Stimulated activated CD4-positive, alpha-beta T cell treated with anti-CD3 and anti-CD28 coated beads, Interleukin-1b, Interleukin-23, amount 100 ng/mL, for 24 hours (primary cell): ENCODE measurements at places on chromosomes 11 and 22.

GRCh38 chr22:45877036-45877380 lies 100.0 kb downstream of the WNT7B start:
- DNase-seq: no peak

DNA sequence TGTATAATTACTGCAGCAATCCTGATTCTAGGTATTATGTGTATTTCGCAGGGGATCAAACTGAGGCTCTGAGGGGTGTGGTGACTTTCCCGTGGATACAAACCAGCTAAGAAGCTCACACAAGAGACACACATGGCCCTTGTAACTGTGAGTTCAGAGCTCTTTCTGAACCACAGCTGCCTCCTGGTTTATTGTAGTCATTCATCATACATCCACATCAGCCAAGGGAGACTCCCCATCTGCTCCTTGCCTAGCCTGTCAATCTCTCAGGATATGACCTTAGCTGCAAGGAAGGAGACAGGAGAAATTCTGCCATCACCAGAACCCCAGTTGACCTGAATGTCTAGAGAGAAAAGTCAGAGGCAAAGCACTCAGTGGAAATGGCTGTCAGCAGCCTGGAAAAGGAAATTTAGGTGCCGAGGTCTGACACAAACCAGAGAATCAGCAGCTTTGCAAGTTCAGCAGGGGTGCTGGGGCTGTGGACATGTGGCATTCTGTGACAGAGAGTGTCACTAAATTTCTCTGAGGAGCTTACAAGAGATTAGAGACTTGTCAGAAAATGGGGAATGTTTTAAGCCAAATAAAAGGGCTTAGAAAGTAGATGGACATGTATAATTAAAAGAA lies 209.5 kb downstream of the AASDHPPT start:
- no peak for DNase-seq

DNA sequence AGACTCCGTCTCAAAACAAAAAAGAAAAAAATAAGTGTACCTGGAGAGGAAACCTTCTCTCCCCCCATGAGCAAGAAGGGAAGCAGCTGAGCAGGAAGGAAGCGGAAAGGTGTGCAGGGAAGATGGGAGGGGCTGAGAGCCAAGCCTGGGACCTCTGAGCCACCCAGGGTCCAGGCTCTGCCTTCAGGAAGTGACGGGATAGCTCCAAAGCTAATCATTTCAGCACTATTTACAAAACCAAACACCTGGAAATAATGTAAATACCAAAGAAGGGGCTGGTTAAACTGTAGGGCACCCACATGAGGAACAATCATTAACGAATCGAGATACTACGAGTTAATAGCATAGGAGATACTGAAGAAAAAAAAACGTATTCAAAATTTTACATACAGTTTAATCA lies 27.9 kb downstream of the ARRB1 start:
- DNase-seq: no peak

DNA sequence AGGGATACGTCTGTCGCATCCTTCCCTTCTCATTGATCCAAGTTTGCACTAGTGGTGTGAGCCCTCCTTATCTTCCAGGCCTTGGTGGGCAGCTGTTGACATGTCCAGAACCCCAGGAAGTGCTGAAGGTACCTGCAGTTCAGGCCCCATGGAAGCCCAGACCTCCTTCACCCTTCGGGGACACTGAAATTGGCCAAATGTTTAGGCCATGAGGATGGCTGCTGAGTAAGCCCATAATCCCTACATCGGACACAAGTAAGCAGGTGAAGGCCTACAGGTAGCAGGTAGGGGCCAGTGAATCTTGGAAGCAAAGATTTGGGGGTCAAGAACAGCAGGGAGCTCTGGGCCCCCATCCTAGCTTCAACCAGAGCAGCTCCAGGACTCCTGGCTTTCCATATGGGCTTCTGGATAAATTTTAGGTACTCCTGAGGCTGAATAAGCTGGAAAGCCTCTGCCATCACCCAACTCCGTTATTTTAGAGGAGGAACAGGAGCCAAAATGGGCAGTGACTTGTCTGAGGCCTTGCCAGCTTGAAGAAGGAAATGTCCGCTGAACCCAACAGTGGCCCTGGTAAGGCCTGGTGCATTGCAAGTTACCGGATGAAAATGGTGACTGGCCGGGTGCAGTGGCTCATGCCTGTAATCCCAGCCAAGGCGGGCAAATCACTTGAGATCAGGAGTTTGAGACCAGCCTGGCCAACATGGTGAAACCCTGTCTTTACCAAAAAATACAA lies 45.2 kb downstream of the MORC2 start:
- no peak for DNase-seq

GRCh38 chr11:61737636-61738386 lies 14.6 kb upstream of the MYRF start:
- DNase-seq: no peak

DNA sequence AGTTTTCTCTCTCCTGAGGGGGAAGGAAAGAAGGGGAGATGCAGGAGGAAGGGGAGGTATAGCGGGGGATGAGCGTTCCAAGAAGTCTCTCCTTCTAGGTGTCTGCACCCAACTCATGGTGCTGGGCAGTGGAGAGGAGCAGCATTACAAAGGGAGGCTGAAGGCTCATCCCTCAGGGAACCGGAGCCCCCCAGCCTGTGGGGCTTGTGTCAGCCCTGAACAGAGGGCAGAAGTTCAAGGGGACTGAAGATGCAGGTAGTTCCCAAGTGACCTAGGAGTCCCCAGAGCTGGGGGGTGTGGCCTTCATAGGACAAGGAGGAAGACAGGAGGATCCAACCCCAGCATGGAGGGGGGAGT lies 1.8 kb downstream of the C11orf68 start:
- DNase-seq: no peak

- no peak for DNase-seq
Measured at GRCh38 chr11:18309691-18310090, 12.2 kb downstream of the HPS5 start.

DNA sequence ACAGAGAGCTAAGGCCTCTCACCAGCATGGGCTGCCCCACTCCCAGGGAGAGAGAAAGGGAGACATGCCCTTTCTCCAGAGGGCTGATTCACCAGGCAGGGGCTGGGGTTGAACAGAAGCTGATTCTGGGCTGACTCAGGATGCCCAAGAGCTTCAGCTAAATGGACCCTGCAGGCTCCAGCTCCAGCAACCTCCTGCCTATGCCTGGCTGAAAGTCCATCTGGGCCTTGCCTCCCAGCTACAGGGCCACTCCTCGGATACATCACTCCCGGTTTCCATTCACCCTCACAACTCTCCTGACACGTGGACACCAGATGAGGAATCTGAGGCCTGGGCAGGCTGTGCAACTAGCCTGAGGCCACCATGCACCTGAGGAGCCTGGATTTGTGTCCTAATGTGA lies 215.5 kb downstream of the BUD13 start:
- no peak for DNase-seq

- DNase-seq: no peak
Measured at GRCh38 chr11:14119357-14119756, 156.8 kb downstream of the SPON1 start.
